Fibroblast of villous mesenchyme (primary cell): ENCODE measurements at places on chromosomes 11 and 22. TPM values are rescaled to one million over a fixed set of nuclear protein-coding genes. Genes with fewer than 3 reads are reported as not detected.

DNA sequence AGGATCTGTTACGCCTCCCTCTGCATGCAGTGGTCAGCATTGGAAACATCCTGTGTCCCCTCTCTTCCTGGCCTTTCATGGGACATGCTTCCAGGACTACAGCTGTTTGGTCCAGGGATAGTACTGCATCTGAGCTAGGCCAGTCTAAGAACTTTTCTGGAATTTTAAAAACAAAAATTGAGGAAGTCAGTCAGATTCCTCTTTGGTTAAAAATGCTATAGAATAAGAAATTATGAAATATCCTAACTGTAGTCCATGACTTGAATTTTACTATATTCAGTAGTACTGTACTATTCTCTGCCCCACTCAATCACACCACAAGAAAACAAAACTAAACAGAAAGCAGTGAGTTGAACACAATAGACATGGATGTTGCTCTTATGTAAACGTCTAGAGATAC lies 201.0 kb upstream of the CADM1 start:
- DNase-seq: no peak

DNA sequence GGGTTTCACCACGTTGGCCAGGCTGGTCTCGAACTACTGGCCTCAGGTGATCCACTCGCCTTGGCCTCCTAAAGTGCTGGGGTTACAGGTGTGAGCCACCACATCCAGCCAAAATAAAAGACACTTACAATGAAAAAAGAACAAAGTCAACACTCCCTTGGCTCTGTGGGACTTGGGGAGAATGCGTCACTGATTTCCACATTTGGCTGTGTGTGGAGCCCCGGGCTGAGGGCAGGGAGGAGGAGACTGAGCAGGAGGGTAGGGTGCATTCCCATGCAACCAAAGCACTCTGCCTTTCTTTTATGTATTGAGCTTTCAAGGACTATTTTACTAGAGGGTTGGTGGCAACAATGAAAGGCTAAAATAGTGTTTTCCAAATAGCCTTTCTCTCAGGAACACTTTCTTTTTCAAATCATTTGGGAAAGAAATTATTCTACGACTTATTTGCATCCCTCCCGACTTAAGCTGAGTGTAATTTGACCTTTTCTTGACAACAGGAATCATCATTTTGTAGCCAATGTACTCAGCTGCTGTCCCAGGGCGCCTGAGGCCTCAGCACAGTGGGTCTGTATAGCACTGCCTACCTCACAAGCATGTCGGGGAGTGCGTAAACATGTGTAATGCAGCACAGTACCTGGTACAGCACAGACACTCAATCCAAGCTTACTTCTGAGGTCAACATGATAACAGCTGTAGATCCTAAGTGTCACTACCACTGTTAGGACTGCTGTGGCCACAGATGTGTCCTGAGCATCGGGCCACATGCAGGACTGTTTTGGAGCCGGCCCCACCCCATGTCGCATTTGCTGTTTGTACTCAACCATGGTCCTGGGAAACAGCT lies 10.1 kb upstream of the SERPIND1 start:
- no peak for DNase-seq

RAG2 gene
- not detected in 2 replicates for total RNA-seq

GRCh38 chr22:38843201-38843656 lies 599 bp downstream of the NPTXR start:
- DNase-seq: peak; percentile 73

DNA sequence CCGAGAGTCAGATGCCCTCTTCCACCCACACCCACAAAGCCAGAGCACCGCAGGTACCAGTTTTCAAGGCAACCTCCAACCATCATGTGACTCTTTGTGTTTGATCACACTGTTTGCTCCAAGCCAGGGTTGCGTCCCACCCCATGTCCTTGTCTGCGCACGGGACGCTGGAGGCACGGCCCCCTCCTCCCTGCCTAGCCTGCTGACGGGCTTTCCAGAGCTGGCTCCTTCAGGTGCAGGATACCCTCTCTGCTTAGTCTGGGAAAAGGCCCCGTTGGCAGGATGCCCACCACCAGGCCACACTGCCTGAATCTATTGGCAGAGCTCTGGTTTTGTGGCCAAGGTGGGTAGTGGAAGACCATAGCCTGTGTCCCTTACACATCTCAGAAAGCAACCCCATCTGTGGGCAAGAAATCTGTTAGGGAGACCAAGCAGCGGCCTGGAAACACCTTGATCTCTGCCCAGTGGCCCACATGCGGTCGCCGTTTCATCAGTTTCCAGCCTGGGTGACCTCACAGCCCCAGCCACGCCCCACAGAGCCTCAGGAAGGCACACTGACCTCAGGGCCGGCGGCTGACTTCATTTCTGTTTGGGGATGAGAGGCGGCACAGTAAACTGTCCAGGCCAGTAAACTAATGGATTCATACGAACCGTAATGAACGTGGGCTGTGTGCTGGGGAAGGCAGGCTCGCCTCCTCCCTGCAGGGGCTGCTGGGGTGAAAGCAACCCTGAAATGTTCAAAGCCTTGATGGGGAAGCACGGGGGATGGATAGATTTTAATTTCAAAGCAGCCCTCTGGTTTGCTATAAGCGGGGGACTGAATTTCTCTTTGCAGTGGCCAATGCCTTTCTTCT lies 25.8 kb downstream of the CDPF1 start:
- no peak for DNase-seq

SNX32 gene
- under 0.01 TPM in 1 of 2 replicates, not detected in the other for total RNA-seq

OPCML gene
- under 0.01 TPM in 1 of 2 replicates, not detected in the other for total RNA-seq

DNA sequence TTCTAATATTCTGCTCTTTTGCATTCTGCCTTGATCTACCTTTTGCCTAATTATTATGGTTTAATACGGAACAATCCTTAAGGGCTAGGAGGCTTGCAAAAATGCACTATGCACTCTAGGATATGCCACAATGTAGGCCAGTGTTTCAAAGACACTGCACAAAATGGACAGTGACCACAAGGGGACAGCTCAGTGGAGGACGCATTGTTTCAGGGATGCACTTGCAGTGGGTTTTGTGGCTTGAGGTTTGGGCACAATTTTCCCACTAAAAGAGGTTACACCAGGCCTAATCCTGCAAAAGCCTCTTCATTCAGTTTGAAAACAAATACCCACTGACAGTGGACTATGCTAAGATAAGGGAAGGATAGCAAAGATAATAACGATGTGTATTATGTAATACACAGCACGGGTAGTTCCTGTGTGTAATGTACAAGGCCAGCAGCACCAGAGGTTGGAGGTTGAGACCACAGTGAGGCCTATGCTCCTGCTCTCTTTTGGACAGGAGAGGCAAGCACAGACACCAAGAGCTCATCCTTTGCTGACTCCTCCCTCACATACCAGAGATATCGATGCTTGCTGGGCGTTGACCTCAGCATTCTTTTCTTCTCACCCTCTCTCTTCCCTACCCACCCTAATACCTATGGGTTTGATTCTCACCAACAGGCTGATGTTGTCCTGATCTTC lies 12.7 kb downstream of the MAP6 start:
- peak; percentile 33 for DNase-seq

DNA sequence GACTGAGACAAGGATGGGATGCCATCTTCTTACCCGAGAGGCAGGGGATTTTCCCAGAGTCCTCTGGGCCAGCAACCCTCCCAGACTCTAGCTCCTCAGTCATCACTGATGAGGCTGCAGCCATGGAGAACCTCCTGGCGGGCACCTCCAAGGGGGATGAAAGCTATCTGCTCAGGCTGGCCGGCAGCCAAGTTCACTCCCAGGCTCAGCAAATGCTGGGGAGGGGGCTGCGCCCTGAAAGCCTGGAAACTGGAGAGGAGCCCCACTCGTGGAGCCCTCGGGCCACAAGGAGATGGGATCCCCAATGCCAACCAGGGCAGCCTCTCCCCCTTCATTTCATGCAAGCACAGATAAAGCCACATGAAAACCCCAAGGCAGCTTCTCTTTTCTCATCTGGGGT lies 75.0 kb downstream of the CACNA1I start:
- DNase-seq: no peak

DNA sequence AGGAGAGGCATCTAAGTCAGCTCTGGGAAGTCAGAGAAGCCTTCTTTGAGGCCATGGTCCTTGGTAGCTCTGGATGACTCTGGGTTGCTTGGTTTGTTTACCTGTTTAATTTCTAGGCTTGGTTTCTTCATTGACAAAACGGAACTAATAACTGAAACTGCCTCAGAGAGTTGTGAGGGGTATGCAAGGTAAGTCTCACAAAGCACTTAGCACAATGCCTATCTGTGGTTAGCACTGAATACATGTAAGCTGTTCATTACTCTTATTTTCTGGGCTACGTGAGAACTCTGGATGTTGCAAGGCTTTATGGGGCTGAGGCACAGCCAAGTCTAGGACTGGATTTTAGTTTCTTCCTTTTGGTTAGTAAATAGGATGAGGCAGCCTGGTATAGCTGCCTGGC lies 225.8 kb upstream of the NCAM1 start:
- no peak for DNase-seq

OR8D1 gene
- 0.32 TPM in 1 of 2 replicates, not detected in the other for total RNA-seq

DNA sequence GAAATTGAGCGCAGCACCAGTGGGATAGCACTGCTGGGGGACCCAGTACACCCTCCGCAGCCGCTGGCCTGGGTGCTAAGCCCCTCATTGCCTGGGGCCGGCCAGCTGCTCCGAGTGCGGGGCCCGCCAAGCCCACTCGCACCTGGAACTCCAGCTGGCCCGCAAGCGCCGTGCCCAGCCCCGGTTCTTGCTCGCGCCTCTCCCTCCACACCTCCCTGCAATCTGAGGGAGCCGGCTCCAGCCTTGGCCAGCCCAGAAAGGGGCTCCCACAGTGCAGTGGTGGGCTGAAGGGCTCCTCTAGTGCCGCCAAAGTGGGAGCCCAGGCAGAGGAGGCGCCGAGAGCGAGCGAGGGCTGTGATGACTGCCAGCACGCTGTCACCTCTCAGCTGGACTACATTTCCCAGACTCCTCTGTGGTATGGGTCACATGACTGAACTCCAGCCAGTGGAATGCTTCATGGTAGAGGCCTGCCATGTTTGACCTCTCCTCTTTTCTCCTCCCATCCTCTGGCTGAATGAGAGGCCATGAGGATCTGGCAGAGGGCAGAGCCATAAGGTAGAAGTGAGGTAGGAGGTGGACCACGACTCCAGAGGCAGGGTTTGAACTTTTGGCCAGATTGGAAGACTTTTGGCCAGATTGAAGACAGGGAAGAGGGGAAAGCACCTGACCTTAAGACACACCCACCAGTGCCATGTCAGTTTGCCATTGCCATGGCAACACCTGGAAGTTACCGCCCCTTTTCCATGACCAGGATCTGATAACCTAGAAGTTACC lies 6.2 kb downstream of the MRGPRD start:
- DNase-seq: no peak

- DNase-seq: peak; percentile 95
These were observed 137.0 kb downstream of the ATG16L2 start for GRCh38 chr11:72951193-72951592.

PTPRCAP gene
- total RNA-seq: 0.32 TPM in 1 of 2 replicates, not detected in the other

- DNase-seq: no peak
These were observed 73.0 kb upstream of the PHF21B start for GRCh38 chr22:45082795-45083194.

- no peak for DNase-seq
These were observed 28.7 kb downstream of the CEP164 start for GRCh38 chr11:117356126-117356890.

MRGPRX3 gene
- total RNA-seq: not detected in 2 replicates

DNA sequence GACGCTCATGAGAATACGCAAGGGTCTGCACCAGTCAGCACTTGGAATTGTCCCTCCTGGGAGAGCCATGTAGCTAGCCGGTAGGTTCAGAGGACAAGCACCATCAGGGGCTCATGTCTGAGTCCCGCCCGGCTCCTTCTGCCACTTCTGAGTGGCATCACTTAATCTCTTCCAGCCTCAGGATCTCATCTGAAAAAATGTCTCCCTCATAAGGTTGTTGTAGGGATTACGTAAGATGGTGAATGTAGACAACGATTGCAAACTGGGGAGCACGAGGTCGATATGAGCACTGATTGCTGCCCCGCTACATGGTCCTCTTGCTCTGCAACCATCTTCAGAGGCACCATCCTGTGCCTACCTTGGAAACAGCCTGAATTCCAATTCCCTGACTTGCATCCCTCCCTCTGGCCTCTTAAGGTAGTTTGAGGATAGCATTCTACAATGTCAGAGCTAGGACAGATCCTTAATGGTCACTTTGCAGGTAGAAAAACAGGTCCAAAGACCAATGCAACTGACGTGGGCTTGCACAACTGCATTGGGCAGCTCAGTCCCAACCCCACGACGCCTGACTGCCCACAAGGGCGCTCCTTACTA lies 115.8 kb upstream of the TMEM45B start:
- DNase-seq: no peak

GRCh38 chr11:63747011-63747410 lies 21.6 kb downstream of the ZFTA start:
- peak; percentile 94 for DNase-seq

PANX1 gene
- 87.9 and 92.4 TPM in 2 replicates for total RNA-seq

SLC22A12 gene
- not detected in 2 replicates for total RNA-seq

DNA sequence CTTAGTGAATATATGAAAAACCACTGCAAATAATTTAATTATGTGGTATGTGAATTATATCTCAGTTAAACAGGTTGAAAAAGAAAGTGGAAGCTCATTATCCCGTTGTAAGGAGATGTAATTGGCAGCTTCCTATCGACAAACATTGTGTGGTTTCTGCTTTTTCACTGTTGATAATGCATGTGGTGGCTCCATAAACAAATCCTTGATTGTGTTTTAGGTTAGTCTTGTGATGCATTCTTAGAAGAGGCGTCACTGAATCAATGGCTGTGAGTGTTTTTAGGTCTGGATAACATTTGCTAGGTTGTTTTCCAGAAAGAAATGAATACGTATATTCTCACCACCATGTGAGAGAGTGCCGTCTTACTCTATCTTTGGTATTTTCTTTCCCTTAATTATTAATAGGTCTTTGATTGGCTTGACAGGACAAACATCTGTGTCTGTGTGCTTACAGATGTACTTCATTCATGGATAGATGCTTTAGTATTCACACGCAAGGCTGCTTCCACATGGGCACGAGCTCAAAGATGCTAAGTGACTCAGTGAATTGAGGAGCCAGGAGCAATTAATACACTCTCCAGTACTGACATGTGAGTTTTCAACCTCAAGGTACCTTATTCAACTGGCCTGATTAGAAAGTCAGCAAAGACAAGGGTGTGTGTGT lies 166.7 kb downstream of the TBC1D22A start:
- DNase-seq: no peak

TBX10 gene
- not detected in 2 replicates for total RNA-seq

TTC28 gene
- 23.3 and 27.4 TPM in 2 replicates for total RNA-seq

DENND6B gene
- total RNA-seq: 2.3 and 2.6 TPM in 2 replicates

- no peak for DNase-seq
These were observed 66.1 kb downstream of the STK33 start for GRCh38 chr11:8527939-8528338.

RAB39A gene
- under 0.01 TPM in 1 of 2 replicates, not detected in the other for total RNA-seq

DNA sequence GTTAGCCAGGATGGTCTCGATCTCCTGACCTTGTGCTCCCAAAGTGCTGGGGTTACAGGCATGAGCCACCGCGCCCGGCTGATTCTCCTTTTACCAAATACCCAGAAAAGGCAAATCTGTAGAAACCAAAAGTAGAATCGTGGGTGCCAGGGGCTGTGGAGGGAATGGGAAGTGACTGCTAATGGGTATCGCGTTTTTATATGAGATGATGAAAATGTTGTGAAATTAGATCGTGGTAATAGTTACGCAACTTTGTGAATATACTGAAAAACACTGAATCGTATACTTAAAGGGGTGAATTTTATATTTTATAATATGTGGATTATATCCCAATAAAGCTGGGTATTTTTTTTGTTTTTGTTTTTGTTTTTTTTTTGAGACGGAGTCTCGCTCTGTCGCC lies 48.2 kb upstream of the CREB3L1 start:
- DNase-seq: no peak
